NCI-H460 (cell line): ENCODE measurements at places on chromosomes 6 and 20.

DNA sequence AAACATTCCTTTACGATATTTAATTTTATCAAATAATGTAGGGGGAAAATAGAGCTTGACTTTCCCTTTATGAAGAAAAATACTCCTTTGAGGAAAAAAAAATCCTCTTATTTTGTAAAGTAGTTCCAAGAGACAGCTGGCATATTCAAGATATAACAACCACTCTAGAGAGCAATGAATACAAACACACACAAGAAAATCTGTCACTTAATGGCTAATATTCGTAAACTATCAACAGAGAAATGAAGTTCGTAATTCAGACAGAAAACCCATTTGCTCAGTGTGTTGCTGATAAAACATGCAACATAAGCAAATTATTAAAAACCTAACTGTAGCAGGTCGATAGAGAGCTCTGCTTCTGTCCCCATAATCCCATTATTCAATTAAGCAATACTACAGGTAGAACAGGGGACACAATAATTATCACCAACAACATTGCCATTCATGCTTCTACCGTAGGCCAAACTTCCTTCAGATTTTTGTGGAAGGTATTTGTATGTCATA, 714.4 kb upstream of the MARCKS start:
- DNase-seq = no peak

- DNase-seq = no peak
Observed at GRCh38 chr6:45075246-45075645, 252.9 kb upstream of the RUNX2 start.

- no peak for DNase-seq
Observed at GRCh38 chr6:19795211-19795610, 42.0 kb upstream of the ID4 start.

- DNase-seq = no peak
Observed at GRCh38 chr20:4297127-4297826, 281.9 kb upstream of the RNF24 start.

DNA sequence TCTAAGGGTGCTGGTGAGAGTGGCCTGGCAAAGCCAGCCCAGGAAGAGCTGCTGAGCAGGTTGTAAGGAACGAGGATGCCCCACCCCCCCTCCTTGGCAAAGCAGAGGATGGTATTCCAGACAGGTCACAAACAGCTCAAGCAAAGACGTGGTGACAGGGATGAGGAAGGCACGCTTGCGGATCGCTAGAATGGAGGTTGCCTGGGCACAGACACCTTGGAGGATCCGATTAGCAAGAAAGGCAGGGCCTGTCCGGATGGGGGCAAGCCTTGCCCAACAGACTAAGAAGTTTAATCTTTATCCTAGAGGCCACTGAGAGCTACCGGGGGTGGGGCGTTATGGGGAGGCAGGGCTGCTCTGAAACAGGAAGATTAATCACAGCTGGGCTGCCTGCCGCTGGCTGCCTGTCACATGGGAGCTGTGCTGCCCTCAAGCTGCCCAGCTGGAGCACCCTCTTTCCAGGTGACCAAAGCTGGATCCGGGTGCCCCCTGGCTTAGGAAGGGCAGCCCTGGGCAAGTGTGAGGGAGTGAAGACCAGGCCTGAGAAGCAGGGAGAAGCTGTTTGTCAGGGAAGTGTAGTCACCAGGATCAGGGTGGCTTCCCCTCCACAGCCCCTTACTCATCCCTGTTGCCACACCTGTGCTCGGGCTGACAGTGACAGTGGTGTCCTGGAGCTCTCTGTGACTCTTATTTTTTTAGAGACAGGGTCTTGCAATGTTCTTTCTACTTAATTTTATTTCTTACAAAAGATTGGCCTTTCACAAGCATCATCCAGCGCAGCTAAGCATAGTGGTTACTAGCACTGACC, 9.1 kb upstream of the MAPK13 start:
- no peak for DNase-seq

- DNase-seq = peak; percentile 22
Observed at GRCh38 chr20:33915726-33916331, 77.9 kb upstream of the RALY start.

GRCh38 chr6:167113935-167114910, 8.7 kb upstream of the CCR6 start:
- DNase-seq = no peak

DNA sequence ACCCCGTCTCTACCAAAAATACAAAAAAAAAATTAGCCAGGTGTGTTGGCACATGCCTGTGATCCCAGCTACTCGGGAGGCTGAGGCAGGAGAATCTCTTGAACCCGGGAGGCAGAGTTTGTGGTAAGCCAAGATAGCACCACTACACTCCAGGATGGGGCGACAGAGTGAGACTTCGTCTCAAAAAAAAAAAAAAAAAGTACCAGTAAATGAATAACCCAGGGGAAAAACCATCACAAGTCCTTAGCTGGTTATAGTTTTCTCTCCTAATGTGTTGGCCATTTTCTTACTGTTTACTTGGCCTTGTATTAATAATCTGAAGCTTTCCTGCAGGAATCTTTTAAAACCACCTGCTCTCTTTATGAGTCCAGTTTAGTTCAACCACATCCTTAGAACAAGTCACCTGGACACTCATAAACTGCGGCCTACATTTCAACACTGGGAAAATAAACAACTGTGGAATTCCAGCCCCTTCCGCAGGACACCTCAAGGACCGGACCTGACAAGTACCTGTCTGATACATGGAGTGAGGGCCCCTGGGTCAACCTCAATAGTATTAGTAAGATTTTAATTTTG, 102.6 kb downstream of the ATP9A start:
- no peak for DNase-seq
